ENCODE measurements at places on chromosomes 16 and 17.
A peak's percentile ranks its signal among the peaks of the same experiment; 100 is the strongest.

DNA sequence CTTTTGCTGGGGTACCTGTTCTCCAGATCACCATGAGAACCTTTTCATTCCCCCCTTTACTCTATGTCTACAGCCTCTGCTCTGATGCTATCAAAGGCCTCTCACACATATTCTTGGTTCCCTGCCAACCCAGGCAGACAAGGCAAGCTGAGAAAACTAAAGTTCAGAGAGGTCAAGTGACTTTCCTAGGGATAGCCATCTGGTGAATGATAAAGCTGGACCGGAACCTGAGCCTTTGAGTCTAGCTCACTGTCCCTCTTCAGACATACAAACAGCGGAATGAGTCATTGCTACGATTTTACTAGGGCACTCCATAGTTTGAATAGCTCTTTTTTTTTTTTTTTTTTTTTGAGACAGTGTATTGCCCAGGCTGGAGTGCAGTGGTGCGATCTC is 73.3 kb downstream of the XYLT1 start:
- DNase-seq, result no peak

DNA sequence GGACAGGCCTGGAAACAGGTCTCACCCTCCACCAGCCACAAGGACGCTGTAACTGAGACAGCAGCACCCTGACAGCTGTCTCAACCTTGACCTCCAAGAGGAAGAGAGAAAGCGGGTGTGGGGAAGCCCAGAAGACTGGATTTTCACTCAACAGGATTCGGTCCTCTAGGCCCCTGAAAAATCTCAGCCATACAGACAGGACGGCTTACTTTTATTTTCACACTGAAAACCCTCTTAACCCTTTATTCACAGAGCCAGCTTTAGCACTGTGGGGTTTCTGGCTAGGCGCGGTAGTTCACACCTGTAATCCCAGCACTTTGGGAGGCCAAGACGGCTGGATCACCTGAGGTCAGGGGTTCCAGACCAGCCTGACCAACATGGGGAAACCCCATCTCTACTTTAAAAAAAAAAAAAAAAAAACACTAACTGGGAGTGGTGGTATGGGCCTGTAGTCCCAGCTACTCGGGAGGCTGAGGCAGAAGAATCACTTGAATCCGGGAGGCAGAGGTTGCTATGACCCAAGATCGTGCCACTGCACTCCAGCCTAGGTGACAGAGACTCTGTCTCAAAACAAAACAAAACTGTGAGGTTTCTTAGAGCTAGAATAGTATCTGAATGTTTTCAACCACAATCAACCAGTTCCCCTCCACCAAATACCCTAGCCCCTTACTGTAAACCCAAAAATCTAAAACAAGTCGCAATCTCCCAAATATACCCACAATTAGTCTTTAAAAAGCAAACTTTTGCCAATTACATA is 5.3 kb downstream of the ANKRD11 start:
- no peak for DNase-seq

GRCh38 chr16:73945631-73946030 is 351.0 kb upstream of the PSMD7 start:
- DNase-seq, result no peak

DNA sequence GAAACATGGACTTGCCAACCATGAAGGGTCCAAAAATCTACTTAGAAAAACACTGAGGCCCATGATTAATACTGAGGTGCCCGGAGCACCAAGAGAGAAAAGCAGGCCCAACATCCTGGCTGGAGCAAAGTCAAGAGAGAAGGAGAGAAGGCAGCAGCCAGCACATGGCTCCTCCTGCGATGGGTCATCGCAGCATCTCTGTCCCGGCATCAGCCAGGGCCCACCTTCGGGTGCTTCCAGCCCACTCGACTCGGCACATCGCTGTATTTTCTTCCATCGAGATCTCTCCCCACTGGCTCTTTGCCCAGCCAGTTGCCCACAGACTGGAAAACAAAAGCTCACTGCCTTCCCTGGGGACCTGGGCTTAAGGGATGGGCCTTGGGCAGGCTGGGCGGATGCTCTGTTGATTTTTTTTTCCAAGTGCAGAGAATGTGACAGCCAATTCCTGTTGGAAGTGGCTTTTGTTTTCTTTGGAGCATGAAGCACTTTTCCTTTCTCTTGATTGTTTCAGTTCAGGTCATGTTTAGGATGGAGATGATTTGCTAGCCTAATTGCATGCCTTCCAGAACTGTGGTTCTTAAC is 58.1 kb downstream of the CYB5B start:
- DNase-seq, result peak; percentile 69

GRCh38 chr17:17722906-17723353 is 41.7 kb downstream of the RAI1 start:
- DNase-seq, result no peak

- DNase-seq, result no peak
These were observed 15.7 kb downstream of the SLC16A3 start for GRCh38 chr17:82244413-82245133.

DNA sequence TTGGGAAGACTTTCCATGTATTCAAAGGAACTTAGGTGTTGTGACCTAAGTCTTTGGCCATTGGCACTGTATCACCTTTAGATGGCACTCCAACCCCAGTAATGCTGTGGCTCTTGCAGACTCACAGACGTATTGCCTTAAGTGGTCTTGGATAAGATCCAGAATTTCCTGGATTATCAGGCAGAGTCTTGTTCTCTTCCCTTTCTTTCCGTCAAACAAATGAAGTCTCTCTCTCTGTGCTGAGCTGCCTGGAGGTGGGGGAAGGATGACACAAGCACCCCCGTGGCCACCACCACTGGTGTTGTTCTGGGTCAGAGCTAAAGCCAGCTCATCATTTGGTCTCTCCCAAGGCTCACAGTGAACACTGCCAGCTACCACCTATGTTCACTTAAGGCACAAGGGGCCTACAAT is 789.9 kb upstream of the KIF2B start:
- DNase-seq, result no peak

GRCh38 chr16:86286991-86287663 is 223.2 kb upstream of the FOXF1 start:
- no peak for DNase-seq

DNA sequence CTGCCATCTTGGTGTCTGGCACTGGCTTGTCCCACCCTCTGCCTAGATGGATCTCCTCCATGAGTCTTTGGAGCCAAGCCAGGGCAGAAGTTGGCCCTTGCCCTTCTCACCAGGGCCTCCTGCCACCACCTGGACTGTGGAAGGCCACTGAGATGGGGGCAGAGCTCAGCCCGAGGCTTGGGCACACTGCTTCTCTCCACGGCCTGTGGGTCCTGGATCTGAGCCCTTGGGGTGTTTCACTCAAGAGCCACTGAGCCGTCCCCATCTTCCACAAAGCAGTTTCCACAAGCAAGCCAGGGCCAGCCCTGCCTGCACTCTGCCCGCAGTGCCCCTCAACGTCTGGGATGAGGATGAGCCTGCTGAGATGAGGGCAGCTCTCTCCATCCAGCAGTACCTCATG is 16.7 kb upstream of the CD300A start:
- DNase-seq, result no peak

GRCh38 chr16:77645764-77646163 is 76.5 kb upstream of the NUDT7 start:
- no peak for DNase-seq

GRCh38 chr17:44941712-44942331 is 5.8 kb downstream of the KIF18B start:
- DNase-seq, result no peak

GRCh38 chr17:1503699-1504098 is 11.2 kb upstream of the MYO1C start:
- no peak for DNase-seq

- DNase-seq, result peak; percentile 71
These were observed 2.7 kb downstream of the FHOD1 start for GRCh38 chr16:67244387-67245185.

- DNase-seq, result no peak
These were observed 1.4 kb downstream of the CENPV start for GRCh38 chr17:16351831-16352230.

DNA sequence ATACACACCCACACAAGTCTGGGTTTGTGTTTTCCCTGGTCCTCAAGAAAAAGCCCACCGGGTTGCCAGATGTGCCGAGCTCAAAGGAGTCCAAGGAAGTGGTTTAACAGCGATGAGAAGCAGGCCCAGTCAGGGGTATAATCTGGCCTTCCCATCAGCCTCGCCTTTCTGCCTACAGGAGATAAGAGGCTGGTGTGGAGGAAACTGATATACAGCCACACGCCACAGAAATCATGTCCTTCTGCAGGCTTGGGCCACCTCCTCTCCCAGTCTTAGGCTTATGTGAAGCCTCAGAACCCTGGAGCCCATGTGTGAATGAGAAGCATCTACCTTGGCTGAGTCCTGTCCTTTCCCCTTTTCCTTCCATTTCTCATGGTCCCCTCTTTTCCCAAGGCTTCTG is 43.6 kb upstream of the MMP2 start:
- DNase-seq, result no peak

DNA sequence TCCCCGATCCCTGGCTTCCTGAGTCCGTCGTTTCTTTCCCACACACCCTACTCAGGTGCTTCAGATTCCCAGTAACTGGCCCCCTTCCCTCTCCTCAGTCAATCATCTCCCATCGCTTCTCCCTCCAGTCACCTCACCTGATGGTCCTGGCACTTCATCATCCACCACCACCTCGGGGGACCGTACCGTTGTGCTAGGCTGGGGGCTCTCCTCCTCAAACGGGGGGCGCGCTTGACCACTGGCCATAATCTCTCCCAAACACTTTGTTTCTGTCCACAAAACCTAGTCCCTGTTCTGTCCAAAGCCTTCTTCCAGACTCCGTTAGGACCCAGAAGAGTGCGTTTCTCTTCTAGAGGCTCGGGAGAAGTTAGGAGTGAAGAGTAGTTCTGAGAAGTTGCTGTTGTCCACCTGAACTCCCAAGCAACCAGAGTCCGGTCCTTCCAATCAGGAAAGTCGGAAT is at the start of gene SPDYE4:
SPDYE4 (minus strand) TSS at position 410 of the 460 bp plus-strand sequence; CDS start at position 246, 164 bp downstream.
- no peak for DNase-seq

- DNase-seq, result no peak
These were observed 152.0 kb upstream of the CDC42EP4 start for GRCh38 chr17:73463821-73464220.

- DNase-seq, result no peak
These were observed 658 bp downstream of the CACNG4 start for GRCh38 chr17:66964930-66965800.

DNA sequence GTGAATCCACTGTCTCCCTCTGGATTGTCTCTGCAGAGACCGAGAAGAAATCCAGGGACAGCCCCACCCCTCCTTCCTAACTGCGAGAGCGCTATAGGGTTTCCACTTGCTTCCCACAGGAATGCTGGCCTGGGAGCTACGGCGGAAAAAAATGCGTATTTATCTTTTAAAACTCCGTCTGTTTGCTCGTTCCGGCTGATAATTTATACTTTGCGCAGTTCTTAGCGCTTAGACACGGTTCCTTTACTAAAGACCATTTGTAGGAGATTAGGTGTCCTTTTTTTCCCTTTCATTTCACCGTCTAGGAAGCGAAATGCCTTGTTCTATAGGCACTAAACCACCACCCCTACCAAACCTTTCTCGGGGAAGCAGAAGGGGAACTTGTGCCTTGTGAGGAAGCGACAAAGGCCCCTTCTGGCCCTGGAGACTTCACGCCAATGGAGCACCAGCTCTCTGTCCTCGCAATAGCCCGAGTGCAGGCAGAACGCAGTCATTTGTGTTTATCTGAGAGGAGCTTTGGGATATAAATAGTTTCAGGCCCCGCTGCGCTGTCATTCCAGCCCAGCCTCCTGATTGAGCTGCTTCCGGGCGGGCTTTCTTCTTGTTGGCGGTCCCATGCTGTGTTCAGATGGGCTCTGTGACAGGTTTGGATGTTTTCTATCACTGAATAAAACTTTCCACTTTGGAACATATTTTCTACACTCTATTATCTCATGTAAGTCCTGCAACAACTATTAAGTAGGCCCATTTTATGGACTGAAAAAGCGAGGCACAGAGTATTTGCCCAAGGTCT is 791 bp upstream of the SUPT4H1 start:
- DNase-seq, result peak; percentile 34

DNA sequence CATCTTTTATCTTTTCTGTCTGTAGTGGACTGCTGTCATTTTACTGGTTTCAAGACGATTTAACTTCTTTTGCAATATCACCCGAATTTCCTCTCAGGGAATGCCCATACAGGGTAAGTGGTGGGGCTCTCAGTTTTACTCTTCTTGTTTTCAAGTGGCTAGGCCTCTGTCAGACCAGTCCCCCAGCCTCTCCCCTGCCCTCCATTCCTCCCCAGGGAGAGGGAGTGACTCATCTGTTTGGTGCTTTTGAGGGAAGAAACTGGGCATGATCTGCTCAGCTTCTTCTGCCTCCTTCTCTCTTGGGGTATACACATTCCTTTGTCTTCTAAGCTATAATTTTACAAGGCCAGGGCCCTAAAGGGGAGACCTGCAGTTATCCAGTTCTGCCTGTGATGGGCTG is 332.0 kb downstream of the CBLN1 start:
- no peak for DNase-seq

GRCh38 chr17:59712862-59713261 is 5.4 kb downstream of the VMP1 start:
- DNase-seq, result no peak

DNA sequence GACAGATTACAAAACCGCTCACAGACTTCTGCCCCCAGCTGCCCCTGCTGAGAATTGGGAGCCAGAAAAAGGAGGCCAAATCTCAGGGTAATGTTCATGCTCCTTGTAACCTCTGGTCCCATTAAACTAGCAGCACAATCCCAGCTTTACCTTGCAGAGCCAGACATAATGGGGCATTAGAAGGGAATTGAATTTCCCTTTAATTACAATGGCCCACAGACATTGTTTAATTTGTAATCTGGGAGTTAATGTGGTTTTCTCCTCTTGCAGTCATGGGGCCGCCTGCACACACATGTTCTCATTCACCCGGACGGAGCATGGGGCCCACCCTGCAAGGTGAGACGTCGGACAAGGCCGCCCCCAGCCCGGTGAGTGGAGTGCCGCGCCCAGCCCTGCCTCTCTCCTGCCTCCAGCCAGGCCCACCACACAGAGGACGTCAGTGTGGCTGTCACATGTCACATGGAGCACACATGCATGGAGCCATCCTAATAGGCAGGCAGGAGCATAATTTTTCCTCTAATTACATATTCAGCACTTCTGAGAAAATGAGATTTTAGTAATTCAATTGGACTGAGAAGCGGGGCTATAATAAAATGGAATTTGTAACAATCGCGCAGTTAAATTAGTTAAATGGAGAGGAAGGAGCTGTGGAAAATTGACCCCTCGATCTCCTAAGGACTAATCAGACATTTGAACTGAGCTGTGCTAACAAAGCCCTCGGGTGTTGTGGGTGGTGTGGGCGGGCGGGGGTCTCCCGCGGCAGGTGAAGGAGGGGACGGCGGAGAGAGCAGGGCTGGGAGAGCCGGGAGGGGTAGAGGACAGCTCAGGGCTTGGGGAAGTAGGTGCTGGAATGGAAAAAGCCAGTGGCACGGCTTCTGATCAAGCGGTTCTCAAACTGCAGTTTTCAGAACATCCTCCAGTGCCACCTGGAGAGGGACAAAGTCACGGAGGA is 87.7 kb downstream of the ENGASE start:
- DNase-seq, result no peak
